ENCODE measurements at places on chromosomes 5 and 9. TPM values are rescaled to one million over a fixed set of nuclear protein-coding genes. Genes with fewer than 3 reads are reported as not detected.

Gene OR1N2
- not detected for total RNA-seq

Gene STK32A
- not detected for total RNA-seq

Gene IFNA21
- not detected for total RNA-seq

DNA sequence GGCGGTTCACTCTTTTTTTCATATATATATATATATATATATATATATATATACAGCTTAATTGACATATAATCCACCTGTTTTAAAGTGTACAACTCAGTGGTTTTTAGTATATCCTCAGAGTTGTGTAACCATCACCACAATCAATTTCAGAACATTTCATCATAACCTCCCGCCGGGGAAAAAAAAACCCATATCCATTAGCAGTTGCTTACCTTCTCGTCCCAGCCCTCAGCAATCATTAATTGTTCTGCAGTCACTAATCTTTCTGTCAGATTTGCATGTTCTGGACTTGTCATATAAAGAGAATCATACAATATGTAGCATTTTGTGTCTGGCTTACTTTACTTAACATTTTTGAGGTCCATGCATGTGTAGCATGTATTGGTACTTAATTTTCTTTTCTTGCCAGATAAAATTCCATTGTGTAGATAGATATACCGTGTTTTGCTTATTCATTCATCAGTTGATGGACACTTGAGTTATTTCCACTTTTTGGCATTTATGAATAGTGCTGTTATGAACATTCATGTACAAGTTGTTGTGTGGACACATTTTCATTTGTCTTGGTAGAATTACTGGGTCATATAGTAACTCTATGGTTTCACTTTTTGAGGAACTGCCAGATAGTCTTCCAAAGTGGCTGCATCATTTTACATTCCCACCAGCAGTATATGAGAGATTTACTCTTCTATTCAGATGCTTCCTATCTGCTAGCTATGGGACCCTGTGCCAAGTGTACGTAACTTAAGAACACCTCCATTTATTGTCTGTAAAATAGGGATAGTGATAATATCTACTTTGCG lies 3.5 kb upstream of the RNF145 start:
- peaks cover 31% of the 10 kb centered on the region for H3K4me1 ChIP-seq
- no peaks in the 10 kb centered on the region for H3K27me3 ChIP-seq
- H3K36me3 ChIP-seq: peaks cover 8% of the 10 kb centered on the region
- H3K4me3 ChIP-seq: no peak overlapping the region
- no peak for DNase-seq

DNA sequence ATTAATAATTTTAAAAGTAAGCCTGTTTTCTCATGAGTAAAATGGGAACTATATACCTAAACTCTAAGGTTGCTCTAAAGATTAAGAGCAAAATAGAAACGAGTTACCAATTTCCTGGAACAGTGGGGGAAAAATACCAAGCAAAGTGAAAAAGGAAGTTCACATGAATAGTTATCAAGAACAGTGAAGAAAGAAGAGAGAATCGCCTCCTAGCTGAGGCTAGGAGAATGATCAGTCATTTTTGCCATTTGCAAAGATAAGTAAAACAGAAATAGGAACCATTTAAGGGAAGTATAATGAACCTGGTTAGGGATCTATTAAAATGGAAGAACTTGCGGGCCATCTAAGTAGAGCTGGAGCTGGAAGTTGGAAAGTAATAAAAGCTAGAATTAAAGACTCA lies 50.7 kb downstream of the P4HA2 start:
- DNase-seq: no peak
- peaks cover 31% of the 10 kb centered on the region for H3K4me1 ChIP-seq
- peak overlapping the region; percentile 72 for H3K27ac ChIP-seq
- no peak overlapping the region for H3K4me3 ChIP-seq

GRCh38 chr9:35262064-35262463 lies 100.3 kb downstream of the UNC13B start:
- peaks cover 17% of the 10 kb centered on the region for H3K27me3 ChIP-seq
- H3K4me1 ChIP-seq: no peaks in the 10 kb centered on the region
- no peaks in the 10 kb centered on the region for H3K36me3 ChIP-seq
- no peak overlapping the region for H3K27ac ChIP-seq

GRCh38 chr9:5326893-5327548 lies 12.7 kb downstream of the RLN1 start:
- no peak overlapping the region for H3K27ac ChIP-seq
- peak overlapping the region; percentile 34 for H3K4me3 ChIP-seq
- peaks cover 36% of the 10 kb centered on the region for H3K36me3 ChIP-seq
- H3K4me1 ChIP-seq: peaks cover 14% of the 10 kb centered on the region
- H3K27me3 ChIP-seq: no peaks in the 10 kb centered on the region
- DNase-seq: peak; percentile 22

- DNase-seq: no peak
- H3K27ac ChIP-seq: no peak overlapping the region
These were observed 372.3 kb upstream of the FTMT start for GRCh38 chr5:121479337-121479736.

DNA sequence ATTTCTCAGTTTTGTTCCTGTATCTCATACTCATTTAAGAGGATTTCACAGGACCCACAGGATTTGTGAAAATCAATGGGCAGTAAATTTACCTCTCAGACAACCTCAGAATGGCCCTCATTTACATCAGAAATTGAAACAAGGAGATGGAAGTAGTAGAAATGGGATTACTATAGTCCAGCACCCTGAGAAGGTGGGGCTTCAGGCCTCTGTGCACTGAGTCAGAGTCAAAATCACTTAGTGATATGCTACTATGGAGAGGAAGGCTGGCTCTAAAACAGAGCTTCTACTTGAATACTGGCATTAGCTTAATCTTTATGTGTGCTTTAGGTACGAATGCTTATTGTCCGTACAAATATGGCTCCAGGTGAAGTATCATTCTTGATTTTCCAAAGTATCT lies 159.3 kb downstream of the CEP120 start:
- no peaks in the 10 kb centered on the region for H3K27me3 ChIP-seq
- no peak for DNase-seq
- no peak overlapping the region for H3K27ac ChIP-seq
- H3K4me3 ChIP-seq: no peak overlapping the region
- H3K36me3 ChIP-seq: no peaks in the 10 kb centered on the region
- H3K4me1 ChIP-seq: peaks cover 2% of the 10 kb centered on the region

DNA sequence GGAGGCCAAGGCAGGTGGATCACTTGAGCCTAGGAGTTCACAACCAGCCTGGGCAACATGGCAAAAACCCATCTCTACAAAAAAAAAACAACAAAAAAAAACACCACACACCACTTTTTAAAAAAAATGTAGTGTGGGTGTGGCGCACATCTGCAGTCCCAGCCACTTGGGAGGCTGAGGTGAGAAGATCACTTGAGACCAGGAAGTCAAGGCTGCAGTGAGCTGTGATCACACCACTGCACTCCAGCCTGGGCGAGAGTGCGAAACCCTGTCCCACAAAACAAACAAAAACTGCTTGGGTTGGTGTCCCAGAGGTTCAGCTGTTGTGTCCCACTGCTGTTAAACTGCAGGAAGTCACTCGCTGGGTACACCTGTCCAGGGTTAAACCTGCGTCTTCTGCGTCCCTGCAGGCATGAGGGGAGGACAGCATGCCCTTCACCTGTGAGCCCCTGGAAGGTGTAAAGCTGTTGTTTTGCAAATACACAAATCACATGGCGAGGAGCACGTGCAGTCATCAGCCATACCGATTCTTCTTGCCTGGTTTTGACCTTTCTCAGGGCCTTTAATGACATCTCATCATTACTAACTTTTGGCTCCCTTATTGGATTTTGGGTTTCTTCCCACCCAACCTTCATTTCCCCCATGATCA lies 29.3 kb upstream of the CLPTM1L start:
- no peaks in the 10 kb centered on the region for H3K36me3 ChIP-seq
- H3K27ac ChIP-seq: no peak overlapping the region
- DNase-seq: no peak
- H3K4me1 ChIP-seq: no peaks in the 10 kb centered on the region
- H3K27me3 ChIP-seq: no peaks in the 10 kb centered on the region
- no peak overlapping the region for H3K4me3 ChIP-seq

DNA sequence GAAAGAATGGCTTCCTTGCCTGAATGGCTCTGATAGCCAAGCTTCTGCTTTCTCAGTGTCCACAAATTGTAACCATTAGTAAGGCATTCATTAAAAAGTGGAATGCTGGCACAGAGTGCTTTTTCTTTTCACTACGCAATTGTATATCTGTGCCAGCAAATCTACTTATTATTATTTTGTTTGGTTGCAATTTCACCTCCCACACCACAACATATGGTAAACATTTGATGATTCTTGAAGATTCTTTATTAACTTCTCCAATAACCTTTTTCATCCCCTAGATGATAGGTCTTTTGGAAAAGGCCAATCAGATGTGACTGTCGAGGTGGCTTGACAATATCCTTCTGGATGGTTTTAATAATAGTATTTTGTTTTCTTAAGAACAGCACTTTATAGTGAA lies 234.1 kb downstream of the TMEM38B start:
- H3K4me3 ChIP-seq: no peak overlapping the region
- no peaks in the 10 kb centered on the region for H3K36me3 ChIP-seq
- H3K4me1 ChIP-seq: no peaks in the 10 kb centered on the region
- DNase-seq: no peak

- H3K36me3 ChIP-seq: no peaks in the 10 kb centered on the region
- DNase-seq: no peak
- no peaks in the 10 kb centered on the region for H3K27me3 ChIP-seq
- H3K27ac ChIP-seq: no peak overlapping the region
These were observed 445.0 kb upstream of the KIF2A start for GRCh38 chr5:61860978-61861377.

DNA sequence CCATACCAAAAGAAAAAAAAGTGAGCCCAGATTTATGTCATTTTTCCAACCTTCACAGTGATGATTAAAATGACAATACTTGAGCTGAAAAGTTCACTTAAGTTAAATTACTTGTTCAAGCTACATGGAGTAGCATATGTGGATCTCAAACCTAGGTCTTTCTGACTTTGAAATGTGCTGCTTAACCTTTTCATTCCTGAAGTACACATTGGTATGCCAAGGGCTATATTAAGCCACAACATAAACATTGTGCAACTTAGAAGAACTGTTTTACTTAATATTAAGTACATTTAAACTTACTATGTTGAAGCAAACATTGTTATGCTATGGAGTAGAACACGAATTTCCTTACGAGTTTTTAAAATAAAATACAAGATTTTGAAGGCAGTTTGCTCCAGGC lies 105.0 kb downstream of the GIN1 start:
- H3K4me3 ChIP-seq: no peak overlapping the region
- peaks cover 22% of the 10 kb centered on the region for H3K36me3 ChIP-seq
- H3K27me3 ChIP-seq: no peaks in the 10 kb centered on the region
- DNase-seq: no peak
- H3K4me1 ChIP-seq: no peaks in the 10 kb centered on the region

- no peaks in the 10 kb centered on the region for H3K27me3 ChIP-seq
- peaks cover 12% of the 10 kb centered on the region for H3K4me1 ChIP-seq
These were observed at the start of gene ADAMTS6 for GRCh38 chr5:65481635-65482295. Gene ADAMTS6, minus strand, starts transcription at chr5:65481920. Its CDS starts 8,247 bp downstream, at chr5:65473673.

DNA sequence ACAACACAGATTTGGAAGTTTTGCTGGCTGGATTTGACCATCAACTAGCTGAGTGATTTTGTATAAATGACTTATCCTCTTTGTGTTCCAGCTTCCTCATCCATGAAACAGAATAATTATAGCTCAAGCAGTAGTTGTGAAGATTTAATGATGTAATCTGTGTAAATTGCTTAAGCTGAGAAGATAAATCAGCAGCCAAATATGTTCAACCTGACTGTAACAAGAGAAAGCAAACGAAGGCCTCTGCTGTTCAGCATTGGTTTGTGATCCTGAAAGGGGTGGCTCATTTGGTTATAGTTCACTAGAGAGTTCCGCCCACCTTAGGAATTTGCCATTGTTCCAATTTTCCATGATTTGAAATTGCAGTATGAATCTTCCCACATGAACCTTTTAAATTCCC lies 75.7 kb upstream of the CCDC112 start:
- H3K4me1 ChIP-seq: no peaks in the 10 kb centered on the region
- no peaks in the 10 kb centered on the region for H3K36me3 ChIP-seq
- no peak overlapping the region for H3K27ac ChIP-seq
- no peak for DNase-seq

DNA sequence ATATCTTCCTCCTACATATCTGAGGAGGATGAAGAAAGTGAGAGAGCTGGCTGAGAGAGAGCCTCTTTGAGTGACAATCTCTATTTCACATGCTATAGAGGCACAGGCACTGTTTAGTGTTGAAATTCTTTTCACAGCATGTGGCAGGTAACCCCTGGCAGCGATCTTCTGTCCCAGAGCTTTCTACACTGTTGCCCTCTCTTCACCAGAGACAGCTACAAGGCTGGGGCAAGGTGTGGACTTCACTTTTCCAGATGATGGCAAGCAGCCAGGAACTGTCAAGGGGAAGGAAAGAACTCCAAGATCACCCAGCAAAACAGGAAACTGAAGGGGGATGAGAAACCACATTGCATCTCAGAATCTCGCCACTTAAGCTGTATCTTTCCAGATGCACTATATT lies 205.2 kb downstream of the CAAP1 start:
- no peaks in the 10 kb centered on the region for H3K36me3 ChIP-seq
- H3K27me3 ChIP-seq: peaks cover 12% of the 10 kb centered on the region
- no peak overlapping the region for H3K27ac ChIP-seq
- no peaks in the 10 kb centered on the region for H3K4me1 ChIP-seq
- no peak for DNase-seq

- no peaks in the 10 kb centered on the region for H3K4me1 ChIP-seq
- DNase-seq: no peak
- H3K36me3 ChIP-seq: no peaks in the 10 kb centered on the region
- peak within 1 kb of the TSS; percentile 36 for H3K4me3 ChIP-seq
- H3K27ac ChIP-seq: no peak within 1 kb of the TSS
These were observed at the start of gene LHX6 for GRCh38 chr9:122228568-122229484. Gene LHX6, minus strand, starts transcription at chr9:122228957. Its CDS starts 217 bp downstream, at chr9:122228740.

GRCh38 chr9:91639054-91639453 lies 215.4 kb upstream of the NFIL3 start:
- peaks cover 13% of the 10 kb centered on the region for H3K27me3 ChIP-seq
- no peak overlapping the region for H3K27ac ChIP-seq
- no peaks in the 10 kb centered on the region for H3K36me3 ChIP-seq
- no peak overlapping the region for H3K4me3 ChIP-seq
- no peaks in the 10 kb centered on the region for H3K4me1 ChIP-seq
- no peak for DNase-seq

DNA sequence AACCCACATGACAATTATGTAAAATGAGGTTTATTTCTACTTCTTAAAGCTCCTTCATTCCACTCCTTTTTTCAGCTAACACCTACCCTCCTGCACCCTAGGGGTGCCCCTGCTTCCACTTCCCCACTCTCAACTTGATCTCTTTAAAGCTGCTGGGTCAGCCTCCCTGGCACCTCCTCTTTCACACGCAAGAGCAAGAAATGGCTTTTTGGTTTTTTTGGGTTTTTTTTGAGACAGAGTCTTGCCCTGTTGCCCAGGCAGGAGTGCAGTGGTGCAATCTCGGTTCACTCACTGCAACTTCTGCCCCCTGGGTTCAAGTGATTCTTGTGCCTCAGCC lies 64.4 kb downstream of the SUSD1 start:
- H3K36me3 ChIP-seq: peaks cover 5% of the 10 kb centered on the region
- no peak for DNase-seq
- H3K4me1 ChIP-seq: no peaks in the 10 kb centered on the region
- H3K4me3 ChIP-seq: no peak overlapping the region
- H3K27me3 ChIP-seq: no peaks in the 10 kb centered on the region
- H3K27ac ChIP-seq: no peak overlapping the region

Measured in activated naive CD8-positive, alpha-beta T cell treated with anti-CD3 and anti-CD28 coated beads for 36 hours (primary cell).